ENCODE measurements at places on chromosomes 3 and 15.

GRCh38 chr3:69869643-69870042 is 129.9 kb upstream of the SAMMSON start:
- DNase-seq = peak; percentile 15

GRCh38 chr15:28974142-28974541 is 88.4 kb downstream of the APBA2 start:
- DNase-seq = no peak

- DNase-seq = no peak
Measured at GRCh38 chr3:118846176-118846575, 188.5 kb downstream of the IGSF11 start.

DNA sequence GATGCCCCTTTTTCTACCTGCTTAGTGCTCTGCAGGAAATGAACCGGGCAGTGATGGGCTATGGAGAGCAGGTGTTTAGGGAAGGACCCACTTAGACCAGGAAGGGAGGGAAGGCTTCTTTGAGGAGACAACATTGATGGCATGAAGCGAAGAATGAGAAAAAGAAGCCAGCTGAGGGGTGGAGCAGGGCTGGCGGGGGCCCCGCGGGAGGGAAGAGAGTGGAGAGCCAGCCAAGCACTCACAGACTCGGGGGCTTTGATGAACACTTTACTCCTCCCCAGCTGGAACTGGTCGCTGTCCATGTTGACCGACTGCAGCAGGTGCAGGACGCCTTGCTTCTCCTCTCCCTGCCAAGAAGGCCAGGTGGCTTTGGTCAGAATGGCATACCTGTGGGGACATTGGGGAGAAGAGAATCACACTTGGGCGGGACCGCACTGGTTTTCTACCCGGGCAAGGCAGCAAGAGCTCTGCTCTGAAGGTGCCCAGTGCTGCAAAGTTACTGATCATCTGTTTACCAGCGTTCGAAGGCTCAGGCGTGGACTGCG is 28.4 kb upstream of the LDHAL6B start:
- DNase-seq = no peak

- no peak for DNase-seq
Measured at GRCh38 chr3:23442598-23443383, 239.7 kb downstream of the UBE2E2 start.

DNA sequence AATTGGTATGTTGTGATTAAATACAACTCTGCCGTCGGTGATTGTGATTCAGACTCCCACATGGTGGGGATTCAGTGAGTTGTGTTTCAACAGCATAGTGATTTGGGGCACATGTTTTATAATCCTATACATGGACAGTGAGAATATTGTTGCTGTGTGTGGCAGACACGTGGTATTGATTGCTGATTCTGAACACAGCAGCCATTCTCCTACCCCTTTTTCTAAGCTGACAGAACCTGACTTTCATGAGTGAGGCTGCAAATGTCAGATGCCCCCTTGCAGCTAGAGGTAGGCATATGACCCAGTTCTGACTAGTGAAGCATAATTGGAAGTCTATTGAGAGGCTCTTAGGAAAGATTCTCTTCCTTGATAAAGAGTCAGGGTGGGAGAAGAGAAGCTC is 155.0 kb upstream of the STRIT1 start:
- no peak for DNase-seq

Measured in H54 (cell line).